ENCODE measurements at places on chromosomes 4 and X.

- DNase-seq, result no peak
Measured at GRCh38 chr4:109589119-109589518, 29.1 kb downstream of the MCUB start.

DNA sequence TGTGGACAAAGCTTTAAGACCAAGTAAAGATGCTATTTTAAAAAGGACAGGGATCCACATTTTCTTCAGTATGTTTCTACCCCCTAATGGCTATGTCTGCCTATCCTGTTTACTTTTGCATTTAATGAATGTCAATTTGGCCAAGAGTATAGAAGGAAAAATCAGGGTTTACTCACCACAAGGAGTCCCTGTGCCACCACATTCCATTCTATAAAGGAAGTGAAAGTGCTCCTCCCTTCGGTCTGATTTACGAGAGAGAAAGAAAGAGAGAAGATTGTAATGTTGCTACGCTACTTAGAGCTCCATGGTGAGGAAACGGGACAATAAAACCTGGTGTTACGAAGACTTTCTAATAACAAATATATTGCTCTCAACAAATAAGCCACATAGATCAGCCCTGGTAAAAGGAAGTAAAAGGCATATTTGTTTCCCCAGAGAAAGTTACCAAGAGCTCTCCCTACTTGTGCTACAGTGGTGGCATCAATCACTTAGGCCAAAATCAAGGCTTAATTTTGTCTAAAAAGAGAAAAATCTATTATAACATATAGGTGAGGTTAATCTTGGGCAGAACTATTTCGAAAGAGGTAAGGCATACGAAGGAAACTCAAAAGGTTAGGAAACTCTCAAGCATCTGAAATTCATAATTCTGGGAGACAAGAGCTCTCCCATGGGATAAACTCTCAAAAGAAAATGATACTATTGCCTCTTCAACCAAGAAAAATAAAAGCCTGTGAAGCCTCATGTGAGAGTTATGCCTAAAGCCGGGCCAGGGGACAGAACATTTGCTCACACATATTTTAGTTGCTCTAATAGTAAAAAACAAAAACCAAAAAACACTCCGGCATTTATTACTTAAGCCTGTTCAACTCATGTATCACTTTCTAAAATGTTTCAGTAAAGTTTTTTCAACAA is 29.5 kb downstream of the TAPT1 start:
- DNase-seq, result peak; percentile 86

DNA sequence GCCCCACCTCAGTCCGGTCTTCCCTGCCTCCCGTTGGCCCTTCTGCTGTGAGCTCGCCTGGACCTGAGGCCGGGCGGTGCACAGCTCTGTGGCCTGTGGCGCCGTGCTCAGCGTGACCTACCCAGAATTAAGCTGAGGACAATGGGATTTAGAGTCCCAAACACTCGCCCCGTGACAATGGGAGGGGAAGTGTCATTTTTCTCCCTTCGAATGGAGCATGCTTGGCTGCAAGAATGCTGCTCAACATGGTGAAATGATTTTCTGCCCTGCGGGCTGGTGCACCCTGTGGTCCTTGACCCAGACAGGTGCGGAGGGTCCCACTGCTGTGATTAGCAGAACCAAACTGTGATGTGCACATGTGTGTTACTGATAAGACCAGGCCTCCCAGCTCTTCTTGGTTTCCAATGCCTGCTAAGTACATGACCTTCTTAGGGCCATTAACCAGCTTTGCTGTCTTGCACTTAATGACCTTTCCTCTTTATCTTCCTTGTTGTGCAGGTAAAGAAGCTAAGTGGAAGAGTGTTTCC is 772 bp downstream of the EOLA1 start:
- no peak for DNase-seq

GRCh38 chr4:61195101-61195500 is 5.0 kb upstream of the ADGRL3 start:
- DNase-seq, result no peak
